RKO (cell line): ENCODE measurements at places on chromosomes 6 and 20.
A peak's percentile ranks its signal among the peaks of the same experiment; 100 is the strongest.

- DNase-seq: no peak
These were observed 47.2 kb downstream of the DHX35 start for GRCh38 chr20:39009348-39009747.

DNA sequence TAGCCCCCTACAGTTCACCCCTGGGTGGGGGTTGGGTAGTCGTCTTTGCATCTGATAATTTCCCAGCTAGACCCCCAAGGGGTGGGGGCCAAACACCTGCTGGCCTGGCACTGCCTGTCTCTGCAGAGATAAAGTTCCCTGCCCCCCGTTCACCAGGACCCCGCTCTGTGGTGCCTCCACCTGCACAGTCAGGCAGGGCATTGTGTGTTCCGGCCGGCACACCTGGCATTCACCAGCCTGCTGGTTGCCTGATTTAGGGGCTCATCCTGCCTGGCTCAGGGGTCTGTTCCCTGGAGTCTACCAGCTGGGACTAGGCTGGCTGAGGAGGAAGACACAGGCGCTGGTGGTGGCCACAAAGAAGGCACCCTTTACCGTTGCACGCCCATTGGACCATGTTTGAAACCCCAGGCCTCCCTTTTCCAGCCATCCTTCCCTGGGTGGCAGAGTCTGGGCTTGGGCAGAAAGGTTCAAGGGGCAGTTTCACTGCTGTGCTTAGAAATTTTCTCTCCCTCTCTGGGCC lies 30.8 kb upstream of the SCRT2 start:
- no peak for DNase-seq

DNA sequence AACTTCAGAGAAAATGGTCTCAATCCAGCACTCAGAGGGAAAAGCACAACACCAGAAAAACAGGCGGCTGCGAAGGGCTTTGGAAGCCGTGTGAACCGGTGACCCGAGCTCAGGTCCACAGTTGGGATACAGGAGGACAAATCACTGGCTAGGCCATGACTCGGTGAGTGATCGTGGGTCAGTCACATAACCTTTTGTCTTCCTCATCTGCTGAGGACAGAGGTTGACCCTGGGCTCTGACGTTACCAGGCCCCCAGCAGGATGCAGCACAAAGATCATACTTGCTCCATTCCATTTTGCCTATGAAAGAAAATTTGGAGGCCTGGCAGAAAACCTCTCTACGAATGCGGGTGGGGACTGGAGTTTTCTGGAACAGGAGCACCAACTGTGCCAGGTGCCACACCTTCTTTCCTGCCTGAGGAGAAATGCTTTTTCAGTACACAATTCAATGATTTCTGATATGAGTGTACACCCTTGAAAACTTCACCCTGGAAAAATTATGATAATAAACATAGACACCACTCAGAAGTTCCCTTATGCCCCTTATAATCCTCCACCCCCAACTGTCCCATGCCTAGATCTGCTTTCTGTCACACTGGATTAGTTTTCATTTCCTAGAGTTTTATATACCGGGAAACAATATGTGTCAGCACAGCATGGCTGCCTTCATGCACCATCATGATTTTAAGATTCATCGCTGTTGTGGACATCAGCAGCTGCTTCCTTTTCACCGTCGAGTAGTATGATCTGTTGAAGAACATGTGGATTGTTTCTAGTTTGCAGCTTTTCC lies 85.3 kb upstream of the RALGAPA2 start:
- DNase-seq: no peak

GRCh38 chr6:29831776-29832175 lies 4.2 kb downstream of the HLA-G start:
- no peak for DNase-seq

DNA sequence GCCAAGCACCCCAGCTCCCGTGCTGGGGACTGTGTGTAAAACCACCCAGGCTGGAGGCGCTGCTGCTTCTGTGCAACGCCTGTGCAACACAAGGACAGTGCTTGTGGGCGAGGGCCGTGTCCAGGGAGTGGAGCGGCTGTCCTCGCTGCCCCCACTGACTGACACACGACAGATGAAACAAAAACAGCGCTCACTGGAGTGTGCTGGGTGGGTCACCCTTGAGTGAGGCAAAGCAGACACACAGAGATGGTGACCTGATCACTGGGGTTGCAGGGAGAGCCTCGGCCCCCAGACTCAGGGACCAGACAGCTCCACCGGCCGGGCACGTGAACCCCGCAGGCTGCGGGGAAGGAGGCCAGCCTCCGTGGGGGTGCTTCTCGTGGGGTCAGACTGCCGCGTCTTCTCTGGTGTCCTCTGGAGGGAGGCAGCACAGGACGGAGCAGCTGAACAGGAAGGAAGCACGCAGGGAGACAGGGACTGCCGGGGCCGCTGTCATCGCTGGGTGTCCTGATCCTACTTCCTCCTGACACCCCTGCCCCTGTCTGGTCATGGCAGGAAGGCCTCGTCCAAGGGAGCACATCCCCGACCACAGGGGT lies 75.9 kb upstream of the CST7 start:
- no peak for DNase-seq

GRCh38 chr6:163721922-163722692 lies 307.6 kb downstream of the QKI start:
- DNase-seq: no peak

DNA sequence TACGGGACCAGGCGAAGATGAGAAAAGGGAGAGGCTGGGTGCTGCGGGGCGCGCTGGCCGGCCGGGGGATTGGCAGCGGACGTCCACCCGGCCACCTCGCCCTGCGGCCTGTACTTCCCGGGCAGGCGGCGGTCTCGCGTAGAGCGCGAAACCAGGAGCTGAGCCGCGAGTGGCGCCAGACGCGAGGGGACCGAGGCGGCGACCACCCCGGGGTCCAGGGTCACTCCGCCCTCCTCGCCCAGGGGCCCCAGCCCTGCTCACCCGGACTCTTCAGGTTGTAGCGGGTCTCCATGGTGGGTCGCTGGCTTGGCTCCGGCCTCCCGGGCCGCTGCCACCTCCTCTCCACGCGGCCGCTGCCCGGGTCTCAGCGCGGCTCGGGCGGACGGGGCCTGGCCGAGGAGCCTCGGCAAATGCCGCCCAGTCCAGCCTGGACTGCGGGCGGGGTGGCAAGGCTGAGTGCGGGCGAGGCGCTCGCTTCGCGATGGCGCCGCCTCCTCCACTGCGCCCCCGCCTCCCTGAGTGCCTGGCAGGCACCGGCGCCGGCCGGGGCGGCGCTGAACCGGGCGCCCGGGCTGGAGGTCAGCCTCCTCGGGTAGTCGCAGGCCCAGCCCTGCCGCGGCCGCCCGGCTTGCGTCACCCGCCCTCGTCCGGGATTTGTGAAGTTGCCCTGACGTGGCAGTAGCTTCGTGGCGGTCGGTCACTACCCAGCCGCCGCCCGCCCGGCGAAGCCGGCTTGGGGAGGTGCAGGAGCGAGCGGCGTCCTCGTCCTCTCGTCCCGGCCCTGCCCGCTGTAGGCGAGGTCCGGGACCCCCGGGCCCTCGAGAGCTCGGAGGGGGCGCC lies at the start of gene UBE2J1:
Gene UBE2J1, minus strand, starts transcription at position 445 of the 840 bp plus-strand sequence. Its CDS starts 153 bp downstream, at position 292.
- peak; percentile 86 for DNase-seq

DNA sequence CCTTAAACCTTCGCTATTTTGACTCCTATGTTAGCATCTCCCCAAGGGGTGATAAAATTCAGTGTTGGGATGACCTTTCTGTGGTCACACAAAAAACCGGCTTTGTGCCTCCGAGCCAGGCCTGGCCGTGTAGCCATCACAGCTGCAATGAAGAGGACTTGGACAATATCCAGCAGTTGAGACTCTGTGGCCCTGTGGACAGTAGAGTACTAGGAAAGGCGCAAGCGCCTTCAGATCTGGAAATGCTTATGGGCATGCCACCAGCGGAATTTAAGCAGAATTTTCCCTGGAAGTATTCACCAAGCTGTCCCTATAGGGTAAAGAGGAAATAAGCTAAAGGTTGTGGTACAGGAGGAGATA lies 63.3 kb upstream of the SLC2A12 start:
- DNase-seq: no peak

- no peak for DNase-seq
These were observed 5.3 kb upstream of the FUCA2 start for GRCh38 chr6:143516690-143517446.

DNA sequence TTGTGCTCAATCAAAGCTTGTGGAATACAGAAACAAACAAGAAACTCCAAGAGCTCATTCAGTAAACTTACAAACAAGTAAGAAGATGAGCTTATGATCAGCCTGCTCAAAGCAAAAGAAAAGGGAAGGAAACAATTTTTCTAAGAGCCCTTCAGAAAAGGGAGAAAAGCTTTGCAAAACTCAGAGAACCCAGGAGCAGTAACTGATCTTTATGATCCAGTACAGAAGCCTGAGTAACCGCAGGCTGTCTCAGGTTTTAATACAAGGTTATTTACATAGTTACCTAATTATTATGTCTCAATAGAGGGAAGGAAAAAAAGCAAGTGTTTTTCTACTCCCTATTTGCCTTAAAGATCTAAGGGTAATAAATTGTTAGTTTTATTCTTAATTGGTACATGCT lies 226.5 kb downstream of the MAFB start:
- DNase-seq: no peak

DNA sequence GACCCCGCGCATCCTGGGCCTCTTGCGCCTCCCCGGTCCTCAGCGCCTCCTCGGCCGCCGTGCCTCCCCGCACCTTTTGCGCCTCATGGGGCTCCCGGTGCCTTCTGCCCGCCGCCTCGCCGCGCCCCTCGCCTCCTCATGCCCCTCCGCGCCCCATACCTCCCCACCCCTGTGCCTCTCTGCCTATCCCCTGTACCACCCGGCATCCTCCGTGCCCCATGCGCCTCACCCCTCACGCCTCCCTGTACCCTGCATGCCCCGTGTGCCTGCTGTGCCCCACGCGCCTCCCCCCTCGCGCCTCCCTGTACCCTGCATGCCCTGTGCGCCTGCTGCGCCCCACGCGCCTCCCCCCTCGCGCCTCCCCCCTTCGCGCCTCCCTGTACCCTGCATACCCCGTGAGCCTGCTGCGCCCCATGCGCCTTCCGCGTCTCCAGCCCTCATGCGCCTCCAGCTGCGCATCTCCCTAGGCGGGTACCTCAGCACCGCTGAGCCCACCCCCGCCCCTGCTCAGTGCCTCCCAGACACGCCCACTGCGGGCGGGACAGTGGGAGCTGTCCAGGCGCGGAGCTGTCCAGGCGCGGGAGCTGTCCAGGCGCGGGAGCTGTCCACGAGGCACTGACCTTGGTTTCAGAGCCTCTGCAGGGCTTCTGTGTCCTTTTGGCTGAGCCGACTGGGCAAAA lies 37.1 kb downstream of the IGF2R start:
- DNase-seq: no peak

GRCh38 chr6:14897831-14898230 lies 348.0 kb upstream of the JARID2 start:
- no peak for DNase-seq

- no peak for DNase-seq
These were observed 5.5 kb downstream of the MICAL1 start for GRCh38 chr6:109449795-109450673.

DNA sequence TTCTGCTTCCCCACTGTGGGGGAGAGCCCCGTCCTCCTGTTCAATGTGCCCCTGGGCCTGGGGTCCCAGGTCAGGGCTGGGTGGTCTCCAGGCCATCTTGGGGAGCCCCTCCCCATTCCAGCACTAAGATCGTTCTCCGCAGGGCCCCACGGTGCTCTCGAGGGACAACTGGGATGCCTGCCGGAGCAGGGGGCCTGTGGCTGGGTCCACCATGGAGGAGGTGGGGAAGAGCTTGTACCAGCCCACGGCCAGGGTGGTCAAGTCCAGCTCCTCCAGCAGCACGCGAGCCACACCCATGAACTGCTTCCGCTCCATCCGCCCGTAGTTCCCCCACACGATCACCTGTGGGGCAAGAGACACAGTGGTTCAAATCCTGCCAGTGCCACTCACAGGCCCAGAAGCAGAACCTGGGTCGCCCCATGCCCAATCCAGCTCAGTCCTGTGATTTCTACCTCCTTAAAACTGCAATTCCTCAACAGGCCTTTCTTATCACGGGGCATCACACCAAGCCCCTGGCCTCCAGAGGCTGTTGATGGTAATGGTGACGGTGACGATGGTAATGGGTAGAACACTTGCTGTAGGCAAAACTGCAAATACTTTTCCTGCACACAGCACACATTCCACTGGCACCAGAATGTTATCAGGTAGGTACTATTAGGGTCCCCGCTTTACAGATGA lies 10.5 kb downstream of the KCNK15 start:
- no peak for DNase-seq

DNA sequence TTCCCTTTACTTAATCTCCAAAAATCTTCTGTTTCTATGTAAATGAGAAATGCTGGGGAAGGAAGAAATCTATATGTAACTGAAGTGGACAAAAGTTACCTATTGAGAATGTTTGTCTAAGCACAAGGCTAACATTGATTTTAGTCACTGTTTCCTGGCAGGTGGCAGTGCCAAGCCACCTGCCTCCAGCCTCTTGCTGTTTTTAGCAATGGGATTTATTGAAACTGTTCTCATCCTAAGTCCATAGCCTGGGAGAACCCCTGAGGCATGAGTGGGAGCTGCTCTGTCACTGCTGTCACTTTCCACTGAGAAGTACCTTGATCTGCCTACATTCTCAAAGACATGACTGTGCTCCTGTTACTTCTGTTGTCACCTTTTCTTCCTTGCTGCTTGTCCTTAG lies 14.7 kb downstream of the ENPP3 start:
- no peak for DNase-seq

DNA sequence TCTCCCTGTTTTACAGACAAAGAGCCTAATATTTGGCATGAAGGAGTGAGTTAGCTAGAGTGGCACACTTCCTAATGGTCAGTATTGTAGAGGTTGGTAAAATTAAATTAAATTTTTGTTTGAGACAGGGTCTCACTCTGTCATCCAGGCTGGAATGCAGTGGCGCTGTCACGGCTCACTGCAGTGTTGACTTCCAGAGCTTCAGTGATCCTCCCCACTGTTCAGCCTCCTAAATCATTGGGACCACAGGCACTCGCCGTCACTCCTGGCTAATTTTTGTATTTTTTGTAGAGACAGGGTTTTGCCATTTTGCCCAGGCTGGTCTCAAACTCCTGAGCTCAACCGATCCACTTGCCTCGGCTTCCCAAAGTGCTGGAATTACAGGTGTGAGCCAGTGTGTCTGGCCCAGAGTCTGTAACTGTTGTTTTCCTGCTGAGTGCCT lies 70.9 kb downstream of the SCAND1 start:
- no peak for DNase-seq

DNA sequence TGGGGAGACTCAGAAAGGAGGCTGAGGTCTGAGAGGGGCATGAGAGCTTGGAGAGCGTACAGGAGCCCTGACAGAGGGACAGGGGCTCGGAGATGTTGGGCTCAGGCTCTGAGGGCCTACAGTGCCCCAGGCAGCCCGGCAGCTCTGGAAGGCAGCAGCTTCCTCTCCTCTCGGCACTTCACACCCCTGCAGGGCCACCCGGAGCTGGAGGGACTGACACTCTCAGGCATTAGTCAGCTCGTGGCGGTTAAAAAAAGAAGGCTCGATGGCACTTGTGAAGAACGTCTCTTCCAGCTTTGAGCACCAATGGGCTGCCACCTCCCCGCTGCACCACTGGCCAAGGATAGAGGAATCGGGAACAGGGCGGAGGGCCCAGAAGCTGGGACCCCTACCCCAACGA lies 62.6 kb upstream of the SIRPA start:
- DNase-seq: no peak
